PC-3 (cell line): ENCODE measurements at places on chromosomes 6 and 20. TPM values are rescaled to one million over a fixed set of nuclear protein-coding genes. Genes with fewer than 3 reads are reported as not detected.

GRCh38 chr20:17693444-17694001 is 6.2 kb upstream of the BANF2 start:
- H3K36me3 ChIP-seq = no peaks in the 10 kb centered on the region
- 0 out of 2 replicates have a peak, but pooled peaks cover 4% of the 10 kb centered on the region for H3K27me3 ChIP-seq
- no peak overlapping the region for H3K27ac ChIP-seq

GRCh38 chr6:152769993-152770392 is 19.4 kb downstream of the VIP start:
- no peaks in the 10 kb centered on the region for H3K4me1 ChIP-seq
- no peak for DNase-seq
- no peak overlapping the region for H3K4me3 ChIP-seq
- no peak overlapping the region for H3K27ac ChIP-seq
- peaks cover 68% of the 10 kb centered on the region for H3K27me3 ChIP-seq

DNA sequence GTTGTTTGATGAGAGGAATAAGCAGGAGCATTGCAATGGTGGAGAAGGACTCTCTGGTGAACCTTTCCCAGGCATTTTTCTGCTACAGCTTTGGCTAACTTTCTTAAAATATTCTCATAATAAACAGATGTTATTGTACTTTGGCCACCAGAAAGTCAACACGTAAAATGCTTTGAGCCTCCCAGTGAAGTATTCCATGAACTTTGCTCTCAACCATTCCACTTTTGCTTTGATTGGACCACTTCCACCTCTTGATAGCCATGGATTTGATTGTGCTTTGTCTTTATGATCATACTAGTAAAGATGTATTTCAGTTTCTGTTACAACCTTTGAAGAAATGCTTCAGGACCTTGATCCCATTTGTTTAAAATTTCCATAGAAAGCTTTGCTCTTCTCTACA is 241.1 kb downstream of the TENT5A start:
- no peaks in the 10 kb centered on the region for H3K27me3 ChIP-seq
- H3K4me1 ChIP-seq = no peaks in the 10 kb centered on the region
- no peak overlapping the region for H3K4me3 ChIP-seq

GRCh38 chr6:78526432-78526831 is 340.9 kb upstream of the IRAK1BP1 start:
- no peaks in the 10 kb centered on the region for H3K36me3 ChIP-seq
- no peaks in the 10 kb centered on the region for H3K27me3 ChIP-seq
- no peak overlapping the region for H3K4me3 ChIP-seq
- H3K4me1 ChIP-seq = 0 out of 2 replicates have a peak, but pooled peaks cover 4% of the 10 kb centered on the region
- no peak overlapping the region for H3K27ac ChIP-seq
- no peak for DNase-seq

DNA sequence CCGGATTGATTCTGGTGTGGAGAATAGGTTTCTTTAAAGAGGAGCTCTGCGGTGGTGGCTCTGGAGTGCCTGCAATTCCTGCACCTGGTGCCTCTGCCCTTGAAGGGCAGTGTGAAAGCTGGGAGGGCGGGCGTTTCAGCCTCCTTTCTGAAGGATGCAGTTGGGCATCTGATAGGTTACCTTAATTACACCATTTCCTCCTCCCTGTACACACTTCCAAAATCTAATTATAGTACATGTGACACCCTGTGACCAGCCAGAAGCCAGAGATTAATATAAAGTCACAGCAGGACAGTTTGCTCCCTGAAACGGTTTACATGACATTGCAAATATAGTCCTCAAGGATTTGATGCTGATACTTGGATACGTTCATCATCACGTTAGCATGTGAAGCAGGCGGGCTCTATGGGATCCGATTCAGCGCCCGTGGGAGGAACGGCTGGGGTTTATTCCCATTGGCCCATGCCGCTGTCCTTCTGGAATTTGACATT is 548.2 kb downstream of the QKI start:
- no peak overlapping the region for H3K27ac ChIP-seq
- no peak for DNase-seq
- H3K27me3 ChIP-seq = no peaks in the 10 kb centered on the region

Gene FNDC11
- 0.40 and 1.8 TPM in 2 replicates for total RNA-seq

Gene SCUBE3
- total RNA-seq = 1.5 and 2.4 TPM in 2 replicates

GRCh38 chr6:35089935-35090505 is 51.1 kb downstream of the TCP11 start:
- no peak overlapping the region for H3K4me3 ChIP-seq
- no peaks in the 10 kb centered on the region for H3K4me1 ChIP-seq
- no peaks in the 10 kb centered on the region for H3K27me3 ChIP-seq
- no peak for DNase-seq
- no peaks in the 10 kb centered on the region; the same call in 1 of the 2 replicates for H3K36me3 ChIP-seq

Gene RAET1G
- total RNA-seq = 1.5 and 2.0 TPM in 2 replicates
